ENCODE measurements at places on chromosomes 2 and 18.

DNA sequence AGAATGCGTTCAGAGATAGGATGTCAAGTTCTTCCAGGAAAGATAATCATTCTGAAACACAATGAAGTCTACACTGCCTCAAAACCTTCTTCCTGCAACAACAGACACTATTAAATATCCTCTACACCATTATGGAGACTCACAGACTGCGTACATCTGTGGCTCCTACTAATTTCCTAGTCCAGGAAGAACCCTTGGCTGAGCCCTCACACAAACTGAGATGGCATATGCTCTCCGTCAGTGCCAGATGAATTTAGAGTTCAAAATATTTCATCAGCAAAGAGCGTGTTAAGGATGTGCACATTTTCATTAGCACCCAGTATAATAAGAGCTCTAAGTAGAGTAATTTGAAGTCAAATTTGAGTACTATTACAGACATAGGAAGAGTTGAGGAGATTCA, 117.2 kb downstream of the TCF4 start:
- DNase-seq: no peak

- no peak for DNase-seq
These were observed 66.5 kb downstream of the GLI2 start for GRCh38 chr2:120802158-120802557.

DNA sequence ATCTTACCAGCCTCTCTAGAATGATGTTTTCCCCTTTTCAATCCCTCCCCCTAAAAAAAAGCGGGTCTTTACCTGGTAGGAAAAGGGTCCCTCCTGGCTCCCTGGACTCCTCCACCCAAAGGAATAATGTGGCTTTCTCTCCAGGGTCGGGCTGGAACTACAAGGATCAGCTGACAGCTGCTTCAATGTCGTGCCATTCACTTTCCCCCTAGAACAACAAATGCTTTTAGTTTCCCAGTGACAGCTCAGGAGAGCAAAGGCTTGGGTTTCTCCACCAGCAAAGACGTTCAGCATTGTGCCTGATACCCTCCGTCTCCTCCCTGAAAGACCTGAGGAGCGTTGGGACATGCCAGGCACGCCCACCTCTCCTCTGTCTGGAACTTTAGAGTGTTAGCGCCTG, 173.8 kb upstream of the SIX3 start:
- DNase-seq: no peak

DNA sequence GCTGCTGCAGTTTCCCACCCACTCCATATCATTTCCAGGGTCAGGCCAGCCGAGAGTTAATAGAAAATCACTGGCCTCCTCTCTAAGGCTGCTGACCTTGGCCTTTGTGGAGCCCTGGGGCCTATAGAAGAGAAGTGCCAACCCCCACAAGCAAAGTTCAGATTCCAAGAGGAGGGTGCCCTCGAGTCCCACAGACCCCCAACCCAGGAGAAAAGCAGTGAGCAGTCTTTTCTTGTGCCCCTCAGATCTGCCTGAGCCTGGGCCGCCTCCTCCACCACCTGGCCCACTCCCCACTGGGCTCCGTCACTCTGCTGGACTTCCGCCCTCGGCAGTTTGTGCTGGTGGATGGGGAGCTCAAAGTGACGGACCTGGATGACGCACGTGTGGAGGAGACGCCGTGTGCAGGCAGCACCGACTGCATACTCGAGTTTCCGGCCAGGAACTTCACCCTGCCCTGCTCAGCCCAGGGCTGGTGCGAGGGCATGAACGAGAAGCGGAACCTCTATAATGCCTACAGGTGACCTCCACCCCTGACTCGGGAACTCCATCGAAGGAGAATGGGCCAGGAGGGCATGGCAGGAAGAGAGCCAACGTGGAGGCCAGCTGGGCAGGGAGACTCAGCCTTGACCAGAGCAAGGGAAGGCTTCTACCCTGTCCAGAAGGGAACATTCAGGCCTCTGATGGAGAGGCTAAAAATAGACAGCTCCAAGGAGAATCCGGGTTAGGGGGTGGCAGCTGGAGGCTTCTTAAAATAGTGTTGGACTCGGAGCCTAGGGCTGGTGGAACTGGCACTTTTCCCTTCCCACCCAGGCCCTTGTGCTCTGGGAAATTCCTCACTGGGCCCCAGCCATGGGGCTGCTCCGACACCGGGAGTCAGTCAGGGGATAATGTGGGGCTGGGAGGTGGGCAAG, 6.2 kb downstream of the PKDCC start:
- no peak for DNase-seq

DNA sequence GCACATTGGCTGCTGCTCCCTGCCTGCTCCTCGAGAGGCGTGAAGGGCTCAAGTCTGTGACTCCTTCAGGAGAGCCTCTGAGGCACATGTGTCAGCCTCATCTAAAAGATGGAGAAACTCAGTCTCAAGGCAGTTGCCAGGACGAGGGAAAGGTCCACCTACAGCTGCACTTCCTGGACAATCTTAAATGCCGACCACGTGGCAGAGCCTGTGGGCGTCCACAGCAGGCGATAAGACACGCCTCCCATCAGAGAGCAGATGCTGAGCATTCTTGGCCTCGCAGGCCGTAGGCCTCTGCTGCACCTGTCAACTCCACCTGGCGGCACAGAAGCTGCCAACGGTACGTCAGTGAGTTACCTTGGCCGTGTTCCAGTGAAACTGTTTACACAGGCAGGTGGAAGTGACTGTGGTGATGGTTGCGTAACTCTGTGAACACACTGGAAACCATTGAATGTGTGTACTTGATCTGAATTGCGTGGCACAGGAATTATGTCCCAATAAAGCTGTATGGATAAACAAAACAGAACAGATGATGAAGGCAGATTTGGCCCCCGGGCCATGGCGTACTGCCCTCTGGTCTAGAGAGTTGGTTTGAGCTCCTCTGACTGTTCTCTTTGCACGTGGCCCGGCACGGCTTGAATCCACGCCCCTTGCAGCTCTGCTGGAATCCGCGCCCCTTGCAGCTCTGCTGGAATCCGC, 114.5 kb downstream of the RNF144A start:
- peak; percentile 41 for DNase-seq

DNA sequence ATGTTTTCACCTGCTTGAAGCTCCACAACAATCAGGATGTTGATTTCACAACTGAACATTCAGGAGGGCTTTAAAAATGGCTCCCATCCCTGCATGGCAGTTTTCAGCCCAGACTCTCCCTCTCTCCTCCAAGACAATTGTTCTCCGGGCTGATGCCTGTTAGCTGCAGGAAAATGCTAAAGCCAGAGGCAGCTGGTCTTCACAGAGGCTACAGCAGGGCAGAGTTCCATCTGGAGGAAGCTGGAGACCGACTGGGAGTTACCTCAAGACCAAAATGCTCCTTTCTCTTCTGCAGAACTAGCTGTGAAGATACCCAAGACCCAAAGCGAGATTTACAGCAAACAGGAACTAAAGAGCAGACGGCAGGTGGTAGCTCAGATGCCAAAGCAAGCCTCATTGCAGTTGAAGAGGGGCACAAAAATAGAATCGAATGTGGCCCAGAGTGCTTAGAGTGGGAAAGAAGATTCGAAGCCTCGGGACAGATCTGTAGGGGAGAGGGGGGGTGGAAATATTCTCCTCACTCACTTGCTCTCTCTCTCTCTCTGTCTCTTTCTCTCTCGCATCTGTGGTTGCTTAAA, 423.6 kb downstream of the ZNF521 start:
- DNase-seq: no peak

DNA sequence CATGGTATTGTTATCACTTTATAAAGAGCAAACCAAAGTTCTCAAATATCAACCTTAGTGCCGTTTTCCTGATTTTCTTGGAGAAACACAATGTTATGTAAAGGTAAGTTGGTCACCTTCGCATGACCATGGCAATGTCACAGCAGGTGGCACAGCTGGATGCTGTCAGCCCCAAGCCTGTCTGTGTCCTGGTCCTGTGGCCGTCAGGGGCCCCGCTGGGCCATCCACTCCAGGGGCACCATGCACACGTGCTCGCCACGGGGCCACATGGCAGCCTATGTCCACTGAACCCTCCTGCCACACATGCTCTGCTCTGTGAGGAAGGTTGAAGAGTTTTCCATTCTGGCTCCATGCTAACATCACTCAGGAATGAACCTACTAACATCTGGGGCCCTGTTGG, 85.9 kb downstream of the EIPR1 start:
- no peak for DNase-seq

- no peak for DNase-seq
These were observed 187.5 kb upstream of the NRXN1 start for GRCh38 chr2:51219468-51219867.

DNA sequence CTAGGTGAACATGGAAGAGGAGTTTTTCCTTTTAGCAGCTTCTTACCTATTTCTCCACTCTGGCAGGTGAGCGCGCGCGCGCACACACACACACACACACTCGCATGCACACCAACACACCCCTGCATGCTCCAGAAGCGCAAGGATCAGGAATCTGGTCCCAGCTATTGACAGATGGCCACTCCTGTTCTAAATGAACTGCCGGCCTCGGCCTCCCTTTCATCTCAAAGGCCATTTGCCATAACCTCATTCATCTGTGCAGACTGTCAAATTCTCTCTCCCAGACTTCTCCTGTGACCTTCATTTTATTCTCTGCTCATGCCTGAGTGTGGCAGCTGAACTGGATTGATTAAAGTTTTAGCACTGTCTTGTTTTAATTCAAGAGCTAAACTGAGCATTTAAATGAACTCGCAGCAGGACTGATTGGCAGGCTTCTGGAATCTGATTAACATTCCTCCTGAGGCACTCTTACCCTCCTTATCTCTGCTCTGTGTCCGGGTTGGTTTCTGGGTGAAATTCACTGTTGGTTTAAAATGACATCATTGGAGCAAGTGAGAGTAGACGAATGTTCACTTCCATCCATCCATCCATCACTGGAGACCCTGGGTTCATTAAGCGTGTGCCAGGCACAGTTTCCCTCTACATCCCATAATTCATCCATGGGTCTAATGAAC, 58.8 kb downstream of the FECH start:
- no peak for DNase-seq

DNA sequence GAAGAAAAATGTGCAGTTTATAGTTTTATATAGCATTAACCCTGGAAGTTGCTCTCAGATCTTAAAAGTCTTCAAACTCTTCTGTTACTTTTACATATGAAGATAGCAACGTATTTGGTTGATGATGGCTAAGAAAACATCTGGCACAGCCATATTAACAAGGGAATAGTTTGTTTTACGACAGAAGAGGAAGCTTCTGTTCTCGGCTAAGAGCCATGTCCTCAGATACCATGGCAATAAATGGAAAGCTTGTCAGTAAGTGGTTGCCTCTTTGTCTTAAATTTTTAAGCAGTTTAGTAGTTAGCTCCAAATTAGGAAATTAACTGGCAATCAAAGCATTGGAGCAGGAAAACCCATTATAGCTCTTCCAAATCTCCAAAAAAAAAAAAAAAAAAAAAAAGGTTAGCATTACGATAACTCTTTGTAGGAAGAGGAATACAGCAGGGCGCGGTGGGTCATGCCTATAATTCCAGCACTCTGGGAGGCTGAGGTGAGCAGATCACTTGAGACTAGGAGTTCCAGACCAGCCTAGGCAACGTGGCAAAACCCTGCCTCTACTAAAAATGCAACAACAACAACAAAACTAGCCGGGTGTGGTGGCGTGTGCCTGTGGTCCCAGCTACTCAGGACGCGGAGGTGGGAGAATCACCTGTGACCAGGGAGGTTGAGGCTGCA, 4.5 kb upstream of the STON1 start:
- DNase-seq: no peak

- peak; percentile 76 for DNase-seq
These were observed at the start of gene KLF7 for GRCh38 chr2:207165121-207166038. KLF7 (minus strand) TSS chr2:207165948; CDS start chr2:207165568, 380 bp downstream.

DNA sequence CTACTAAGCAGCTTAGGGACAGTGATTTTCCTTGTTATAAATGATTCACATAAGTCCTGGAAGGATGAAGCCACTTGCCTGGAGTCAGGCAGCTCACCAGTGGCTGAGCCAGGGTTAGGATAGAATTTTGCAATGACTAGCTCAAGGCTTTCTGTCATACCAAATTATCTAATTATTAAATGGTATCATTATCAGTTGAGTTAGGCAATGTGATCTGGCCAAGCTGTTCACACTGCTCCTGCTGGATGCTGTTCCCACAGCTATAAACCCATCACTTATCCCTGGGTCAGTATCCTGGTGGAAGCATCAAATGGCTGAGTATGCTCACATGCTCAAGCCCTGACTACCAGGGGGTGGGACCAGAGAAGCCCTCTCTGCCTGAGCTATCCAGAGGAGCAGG, 235.2 kb downstream of the MTX2 start:
- DNase-seq: no peak

DNA sequence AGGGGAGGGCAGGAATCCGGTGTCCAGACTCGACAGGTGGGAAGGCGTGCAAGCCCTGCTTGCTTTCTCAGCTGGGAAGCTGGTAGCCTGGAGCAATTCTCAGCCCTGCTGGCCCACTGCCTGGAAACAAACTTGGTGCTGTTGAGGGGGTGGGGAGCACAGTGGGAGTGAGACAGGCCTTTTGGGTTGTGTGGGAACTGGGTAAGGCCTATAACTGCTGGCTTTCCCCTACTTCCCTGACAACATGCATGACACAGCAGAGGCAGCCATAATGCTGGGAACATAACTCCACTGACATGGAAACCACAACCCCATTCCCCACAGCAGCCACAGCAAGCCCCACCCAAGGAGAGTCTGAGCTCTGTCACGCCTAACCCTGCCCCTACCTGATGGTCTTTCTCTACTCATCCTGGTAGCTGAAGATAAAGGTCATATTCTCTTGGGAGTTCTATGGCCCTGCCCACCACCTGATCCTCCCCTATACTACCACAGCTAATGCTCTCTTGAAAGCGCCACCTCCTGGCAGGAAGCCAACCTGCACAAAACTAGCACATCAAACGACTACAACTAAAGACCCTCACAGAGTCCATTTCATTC, 122.9 kb upstream of the ACVR1C start:
- peak; percentile 47 for DNase-seq

GRCh38 chr2:68127358-68128242, 30.1 kb upstream of the PNO1 start:
- no peak for DNase-seq

GRCh38 chr2:73938718-73939352, 12.2 kb downstream of the DGUOK start:
- no peak for DNase-seq

DNA sequence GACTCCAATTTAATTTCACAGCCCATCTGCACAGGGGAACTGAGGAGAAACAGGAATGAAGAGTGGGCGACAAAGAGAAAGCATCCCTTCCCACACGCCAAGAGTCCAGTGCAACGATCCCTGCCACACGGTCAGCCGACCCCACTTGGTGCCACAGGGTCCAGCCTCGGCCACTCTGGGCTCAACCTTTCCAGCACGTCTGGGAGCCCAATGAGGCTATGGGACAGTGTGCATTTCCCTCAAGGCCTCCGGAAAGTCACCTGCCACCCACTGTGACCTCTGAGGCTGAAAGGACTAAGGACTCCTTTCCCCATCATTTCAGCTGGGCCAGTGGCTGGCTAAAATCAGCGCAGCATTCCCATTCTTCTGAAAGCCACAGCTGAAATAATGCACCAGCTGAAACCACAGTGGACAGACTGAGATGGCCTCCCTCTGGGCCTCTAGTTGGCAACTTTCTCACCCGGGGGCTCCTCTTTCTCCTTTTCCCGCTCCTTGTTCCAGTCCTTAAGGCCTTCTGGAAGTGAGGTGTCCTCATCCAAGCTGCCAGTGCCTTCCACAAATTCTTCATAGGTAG, 21.2 kb downstream of the TUBB6 start:
- no peak for DNase-seq

GRCh38 chr18:46484971-46485370, 172.0 kb downstream of the LOXHD1 start:
- no peak for DNase-seq

- no peak for DNase-seq
These were observed 71.4 kb upstream of the TANK start for GRCh38 chr2:161088658-161089350.
